ENCODE measurements at places on chromosomes 7 and 10.

GRCh38 chr7:44978511-44979366 lies at the start of gene MYO1G:
Gene MYO1G (minus strand): TSS chr7:44979015. CDS start chr7:44978961, 54 bp downstream.
- DNase-seq = peak; percentile 83

DNA sequence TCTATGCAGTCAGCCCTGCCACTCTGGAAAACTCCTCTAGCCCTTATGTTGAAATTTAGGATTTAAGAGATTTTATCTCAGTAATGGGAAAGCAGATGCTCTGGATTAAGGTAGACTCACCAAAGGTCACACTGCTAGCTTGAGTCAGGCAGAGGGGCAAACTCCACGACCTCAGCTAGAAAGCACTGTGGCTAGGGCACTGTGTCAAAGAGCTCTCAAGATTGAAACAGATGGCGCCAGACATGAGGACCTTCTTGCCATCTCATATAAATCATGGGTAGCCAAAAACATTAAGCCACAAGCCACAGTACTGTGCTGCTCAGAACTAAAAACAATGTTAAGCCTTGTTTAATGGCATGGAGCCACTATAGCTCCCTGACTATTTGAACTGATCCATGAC lies 188.7 kb downstream of the DNAJC1 start:
- DNase-seq = no peak

GRCh38 chr7:21766218-21766617 lies 179.5 kb downstream of the CDCA7L start:
- no peak for DNase-seq

DNA sequence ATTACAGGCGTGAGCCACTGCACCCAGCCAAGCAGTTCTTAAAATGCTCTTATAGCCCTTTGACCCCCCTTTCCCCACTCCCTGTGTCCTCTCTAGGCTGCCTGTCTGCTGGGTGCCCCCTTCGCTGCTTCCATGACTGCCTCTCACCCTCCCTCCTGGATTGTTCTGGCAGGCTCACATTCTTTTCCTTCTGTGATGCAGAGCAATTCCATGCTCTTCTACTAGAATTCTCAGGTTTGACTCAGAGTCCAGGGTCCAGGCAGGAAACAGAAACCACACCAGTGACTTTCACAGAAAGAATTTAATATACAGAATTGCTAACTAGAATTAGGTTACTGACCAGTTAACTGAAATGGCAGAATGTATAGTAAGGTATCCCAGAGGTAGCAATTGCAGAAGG lies 244.8 kb downstream of the BAMBI start:
- no peak for DNase-seq

DNA sequence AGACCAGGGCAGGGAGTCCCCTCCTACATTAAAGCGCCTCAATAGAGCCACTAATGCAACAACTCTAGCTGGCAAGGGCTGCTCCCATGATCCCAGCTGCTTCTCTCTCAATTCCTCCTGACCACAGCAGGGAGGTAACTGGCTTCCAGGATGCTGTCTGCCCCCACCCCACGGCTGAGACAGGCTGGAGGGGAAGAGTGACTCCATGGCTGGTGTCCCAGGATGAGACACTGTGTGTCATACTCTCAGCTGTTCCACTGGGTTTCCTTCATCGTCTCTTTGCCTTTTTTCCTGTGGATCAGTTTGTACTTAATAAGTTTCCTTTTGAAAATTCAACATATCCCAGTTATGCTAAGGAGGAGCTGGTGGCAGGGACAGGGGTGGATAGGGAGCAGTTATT lies 27.7 kb upstream of the MYH16 start:
- DNase-seq = no peak

- DNase-seq = no peak
These were observed 53.2 kb upstream of the SYPL1 start for GRCh38 chr7:106165337-106165736.

GRCh38 chr10:119323085-119324016 lies 116.0 kb downstream of the GRK5 start:
- DNase-seq = no peak

DNA sequence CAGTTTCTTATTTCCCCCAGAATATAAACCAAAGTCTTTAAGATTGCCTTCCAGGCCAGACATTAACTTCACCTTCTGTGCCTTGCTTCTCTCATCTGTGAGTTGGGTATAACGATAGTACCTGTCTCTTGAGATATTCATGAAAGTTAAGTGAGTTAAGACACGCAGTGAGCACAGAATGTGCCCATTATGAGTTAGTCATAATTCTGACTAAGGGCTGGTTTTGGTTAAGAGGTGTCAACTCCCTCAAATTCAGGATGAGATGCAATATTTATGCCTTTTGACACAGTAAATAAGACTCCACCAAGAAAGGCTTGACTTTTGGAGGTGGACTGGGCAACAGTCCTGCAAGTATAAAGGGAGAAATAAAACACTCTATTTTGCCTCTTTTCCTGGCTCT lies 528.7 kb upstream of the IGFBP3 start:
- DNase-seq = no peak

- DNase-seq = no peak
These were observed 88.2 kb downstream of the CHRM2 start for GRCh38 chr7:136956671-136957070.

DNA sequence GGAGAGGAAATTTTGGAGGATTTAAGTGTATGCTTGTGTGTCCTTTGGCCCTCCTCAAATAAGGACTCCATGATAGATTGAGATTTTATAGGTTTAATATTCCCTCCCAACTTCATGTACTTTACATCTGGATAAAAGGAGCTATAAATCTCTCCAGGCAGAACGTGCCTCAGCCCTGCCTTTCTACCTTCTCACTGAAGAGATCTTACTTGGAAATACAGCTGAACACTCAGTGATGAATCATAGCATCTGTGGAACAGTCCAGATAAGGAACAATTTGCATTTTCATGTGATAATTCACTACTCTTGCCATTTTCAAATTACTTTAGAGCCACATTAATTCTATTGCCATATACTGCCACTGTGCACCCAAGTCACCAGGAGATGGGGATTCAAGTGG lies 364.6 kb upstream of the PODXL start:
- DNase-seq = no peak

- DNase-seq = no peak
These were observed 135.7 kb downstream of the MAGI2 start for GRCh38 chr7:79317728-79318127.

- DNase-seq = no peak
These were observed 21.3 kb upstream of the LIPF start for GRCh38 chr10:88642963-88643362.

GRCh38 chr10:73953665-73954064 lies 42.7 kb downstream of the PLAU start:
- DNase-seq = no peak

- DNase-seq = no peak
These were observed 158.6 kb downstream of the INHBA start for GRCh38 chr7:41544241-41544640.

DNA sequence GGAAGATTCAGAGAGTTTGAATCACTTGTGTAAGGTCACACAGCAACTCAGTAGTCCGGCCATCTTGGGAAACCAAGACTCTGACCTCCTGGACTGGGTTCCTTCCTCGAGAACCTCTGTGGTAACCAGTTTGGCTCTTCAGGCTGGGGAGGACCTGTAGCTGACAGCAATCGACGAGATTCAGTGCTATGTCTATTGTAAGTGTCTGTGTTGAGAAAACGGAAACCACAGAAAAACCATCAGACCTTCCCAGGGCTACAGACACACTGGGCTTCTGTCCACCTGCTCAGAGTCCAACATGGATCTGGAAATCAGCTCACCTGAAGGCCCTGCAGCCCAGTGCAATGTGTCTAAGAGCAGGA lies 403.7 kb downstream of the RPS24 start:
- DNase-seq = no peak

GRCh38 chr10:14945108-14945507 lies 8.8 kb downstream of the DCLRE1C start:
- DNase-seq = no peak

DNA sequence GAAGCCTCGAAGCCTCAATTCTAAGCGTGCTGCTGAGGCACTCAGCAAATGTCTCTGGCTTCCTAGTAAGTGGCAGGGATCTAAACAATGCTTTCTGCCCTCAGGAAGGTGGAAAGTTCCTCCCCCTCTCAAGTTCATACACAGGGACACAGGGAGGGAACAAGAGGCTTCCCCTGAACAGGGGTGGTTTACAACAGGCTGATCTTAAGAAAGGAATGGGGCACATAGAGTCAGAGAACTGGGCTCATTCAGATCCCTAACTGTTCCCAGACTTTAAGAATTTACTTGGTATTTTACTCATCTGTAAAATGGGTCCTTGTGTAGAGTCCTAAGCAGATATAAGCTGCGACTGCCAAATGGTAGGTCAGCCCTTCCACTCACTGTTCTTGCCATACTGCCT lies 2.5 kb downstream of the TNS3 start:
- no peak for DNase-seq

DNA sequence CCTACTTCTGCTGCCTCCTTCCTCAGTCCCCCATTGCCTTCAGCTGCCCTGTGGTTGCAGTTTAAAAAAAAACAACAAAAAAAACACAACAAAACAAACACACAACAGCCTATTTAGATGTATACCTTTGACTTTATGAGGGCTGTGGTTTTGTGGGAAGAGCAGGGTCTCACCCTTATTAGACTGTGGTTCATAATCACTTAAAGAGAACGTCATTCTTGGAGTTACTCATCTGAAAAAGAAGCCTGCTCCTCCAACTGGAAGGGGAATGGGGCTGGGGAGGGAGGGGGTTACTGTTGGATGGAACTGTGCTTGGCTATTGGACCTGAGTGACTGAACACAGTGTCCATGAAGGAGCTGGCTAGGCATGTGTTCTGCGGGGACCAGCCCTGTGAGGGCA lies 48.1 kb downstream of the SDK1 start:
- DNase-seq = no peak

- DNase-seq = no peak
These were observed 757 bp downstream of the RAB19 start for GRCh38 chr7:140404565-140405065.

GRCh38 chr7:134533288-134533771 lies 6.0 kb downstream of the AKR1B10 start:
- no peak for DNase-seq

DNA sequence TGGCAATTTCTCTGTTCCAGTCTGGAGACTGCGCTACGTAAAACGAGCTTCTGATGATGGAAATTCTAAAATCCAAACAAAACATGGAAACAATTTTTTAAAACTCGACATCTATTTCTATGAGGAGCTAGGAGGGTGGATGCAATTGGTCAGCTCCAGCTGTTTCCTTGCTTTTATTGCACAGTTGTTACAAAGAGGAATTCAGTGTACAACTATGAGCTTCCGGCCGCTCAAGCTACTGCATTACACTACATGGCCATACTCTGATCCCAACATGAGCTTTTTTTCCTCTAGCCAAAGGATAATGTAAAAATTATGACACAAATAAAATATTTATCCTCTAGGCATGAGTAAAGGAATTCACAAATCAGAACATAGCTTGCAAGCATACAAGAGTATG lies 403.1 kb upstream of the C7orf33 start:
- DNase-seq = no peak

DNA sequence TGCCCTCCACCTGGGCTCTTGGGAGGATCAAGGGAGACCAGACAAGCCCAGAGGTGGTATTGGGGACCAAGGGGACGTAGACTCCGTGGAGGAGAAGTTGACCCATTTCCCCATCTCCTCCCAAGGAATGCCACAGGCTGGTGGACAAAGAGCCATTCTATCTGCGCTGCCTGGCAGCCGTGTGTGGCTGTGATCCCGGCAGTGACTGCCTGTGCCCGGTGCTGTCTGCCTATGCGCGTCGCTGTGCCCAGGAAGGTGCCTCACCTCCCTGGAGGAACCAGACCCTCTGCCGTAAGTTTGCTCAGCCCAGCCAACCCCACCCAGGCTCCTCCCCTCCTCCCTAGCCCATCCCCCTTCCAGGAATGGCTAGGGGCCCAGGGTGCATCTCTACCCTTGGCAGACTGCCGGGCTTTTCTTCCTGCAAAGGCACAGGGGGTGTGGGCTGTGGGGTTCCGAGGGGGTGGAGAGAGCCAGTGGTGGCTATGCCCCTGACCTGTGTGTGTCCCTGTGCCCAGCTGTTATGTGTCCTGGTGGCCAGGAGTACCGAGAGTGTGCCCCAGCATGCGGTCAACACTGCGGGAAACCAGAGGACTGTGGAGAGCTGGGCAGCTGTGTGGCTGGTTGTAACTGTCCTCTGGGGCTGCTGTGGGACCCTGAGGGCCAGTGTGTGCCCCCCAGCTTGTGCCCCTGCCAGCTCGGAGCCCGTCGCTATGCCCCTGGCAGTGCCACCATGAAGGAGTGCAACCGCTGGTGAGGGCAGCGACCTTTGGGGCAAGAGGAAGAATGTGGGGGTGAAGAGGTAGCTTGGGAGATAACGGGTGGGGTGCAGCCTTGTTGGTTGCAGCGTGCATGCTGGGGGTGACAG lies 10.2 kb upstream of the ZNF467 start:
- no peak for DNase-seq

DNA sequence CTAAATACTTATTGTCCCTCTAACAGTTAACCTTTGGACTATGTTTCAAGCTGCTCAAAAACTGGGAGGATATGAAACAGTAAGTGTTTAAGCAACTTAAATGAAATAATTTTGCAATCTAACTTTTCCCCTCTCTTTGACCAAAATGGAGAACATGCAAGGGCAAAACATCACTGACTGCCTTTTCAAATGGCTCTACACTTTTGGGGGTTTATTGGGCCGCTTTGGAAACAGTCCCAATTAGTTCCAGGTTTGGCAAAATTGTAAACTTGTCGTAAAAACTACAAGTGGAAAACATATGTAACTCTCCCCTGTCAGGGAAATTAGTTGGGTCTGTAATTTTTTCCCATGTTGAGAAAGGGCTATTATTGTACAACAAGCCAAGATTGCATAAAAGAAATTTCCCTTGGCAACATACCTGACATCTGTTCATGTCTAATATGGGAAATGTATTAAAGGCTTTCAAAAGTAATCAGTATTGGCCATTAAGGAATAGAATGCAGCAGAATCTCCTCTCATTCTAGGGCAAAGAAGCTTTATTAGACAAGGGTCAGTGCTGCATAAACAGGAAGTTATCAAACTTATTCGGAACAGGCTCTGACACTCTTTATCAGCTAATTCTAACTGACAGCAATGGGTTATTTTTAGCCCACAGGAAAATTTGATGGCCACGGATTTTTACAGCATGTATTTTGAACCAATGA lies 157.9 kb downstream of the ARID5B start:
- DNase-seq = no peak

GRCh38 chr10:13820119-13820963 lies 233.6 kb downstream of the PRPF18 start:
- DNase-seq = no peak

DNA sequence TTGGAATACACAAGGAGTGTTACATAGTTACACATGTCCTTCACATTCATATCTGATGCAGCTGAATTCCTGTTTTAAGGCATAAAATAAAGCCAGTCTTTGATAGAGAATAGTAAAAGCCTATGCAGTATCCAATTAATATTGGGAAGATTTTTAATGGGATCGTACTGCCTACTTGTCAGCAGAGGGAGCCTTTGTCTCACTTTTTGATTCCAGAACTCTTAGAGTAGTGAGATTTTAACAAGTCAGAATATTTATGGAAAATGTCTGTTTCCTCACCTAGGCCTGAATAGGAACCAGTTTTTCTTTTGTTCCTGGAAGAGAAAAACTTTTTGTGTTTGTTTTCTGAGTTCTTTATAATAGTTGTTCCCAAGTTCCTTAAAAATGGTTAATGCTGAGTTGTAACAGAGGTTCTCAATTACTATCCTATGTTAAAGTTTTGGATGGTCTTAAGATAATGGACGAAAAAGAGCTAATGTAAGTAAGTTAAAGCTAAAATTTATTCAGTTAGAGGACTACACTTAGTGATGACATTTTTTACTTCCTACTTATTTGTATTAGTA lies 114.0 kb downstream of the BBS9 start:
- no peak for DNase-seq
